HS-27A (cell line): ENCODE measurements at places on chromosomes 6 and 20.

- DNase-seq, result no peak
Measured at GRCh38 chr20:53935344-53936084, 134.9 kb downstream of the BCAS1 start.

- DNase-seq, result no peak
Measured at GRCh38 chr20:38724626-38725147, 401 bp downstream of the SLC32A1 start.

- no peak for DNase-seq
Measured at GRCh38 chr6:112400282-112400681, 53.2 kb downstream of the RFPL4B start.

DNA sequence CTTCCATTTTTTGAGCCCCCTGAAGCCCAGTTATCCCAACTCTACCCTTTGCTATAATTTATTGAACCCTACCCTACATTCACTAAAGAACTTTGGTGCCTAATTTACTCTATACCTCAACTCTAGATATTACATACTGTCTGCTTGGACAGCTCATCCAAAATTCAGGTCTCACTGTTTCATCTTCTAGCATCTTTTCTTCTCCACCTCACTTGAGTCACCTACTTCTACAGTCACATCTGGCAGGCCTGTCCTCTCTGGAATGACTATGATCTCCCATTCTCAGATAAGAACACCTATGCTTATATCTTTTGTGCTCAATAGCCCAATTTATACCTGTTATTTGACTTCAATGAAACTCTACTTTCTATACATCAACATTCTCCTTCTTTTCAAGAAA lies 58.0 kb downstream of the SHPRH start:
- DNase-seq, result no peak

- no peak for DNase-seq
Measured at GRCh38 chr20:62570897-62571668, 71.2 kb upstream of the SLCO4A1 start.

GRCh38 chr20:45890077-45890984 lies 677 bp downstream of the NEURL2 start:
- no peak for DNase-seq

GRCh38 chr20:34976286-34976685 lies 20.6 kb downstream of the MYH7B start:
- DNase-seq, result no peak

DNA sequence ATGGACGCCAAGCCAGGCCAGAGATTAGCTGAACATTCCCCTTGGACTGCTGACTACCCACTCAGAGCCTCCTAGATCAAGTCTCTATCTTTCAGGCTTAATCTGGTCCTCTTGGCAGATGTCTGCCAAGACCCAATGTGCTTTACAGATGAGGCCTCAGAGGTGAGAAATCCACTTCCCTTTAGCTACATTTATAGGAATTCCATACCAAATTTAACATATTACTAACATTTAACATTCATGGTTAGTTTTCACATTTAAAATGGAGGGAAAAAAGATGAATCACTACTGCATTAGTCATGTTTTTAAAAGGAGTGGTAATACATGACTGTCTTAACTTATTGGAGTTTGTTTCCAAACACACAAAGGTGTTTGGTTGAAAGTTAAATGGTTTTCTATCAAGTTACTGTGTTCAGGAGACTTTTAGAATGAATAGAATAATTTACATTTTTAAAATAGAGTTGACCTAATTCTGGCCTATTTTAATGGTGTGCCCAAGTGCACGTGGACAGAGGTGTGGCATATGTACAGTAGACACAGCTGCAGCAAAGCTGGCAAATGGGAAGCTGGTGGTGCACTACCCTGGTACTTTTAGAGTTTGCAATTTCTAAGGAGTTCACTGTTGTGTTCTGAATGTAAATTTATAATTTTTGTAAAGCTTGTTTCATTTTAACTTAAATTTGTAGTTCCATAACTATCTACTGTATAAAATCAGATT lies 41.9 kb upstream of the CALHM6 start:
- DNase-seq, result no peak

GRCh38 chr6:64691064-64691463 lies 1016.0 kb downstream of the EYS start:
- no peak for DNase-seq

- no peak for DNase-seq
Measured at GRCh38 chr6:150992703-150993102, 127.2 kb downstream of the MTHFD1L start.

GRCh38 chr6:88045521-88046136 lies 2.0 kb upstream of the SPACA1 start:
- DNase-seq, result no peak

DNA sequence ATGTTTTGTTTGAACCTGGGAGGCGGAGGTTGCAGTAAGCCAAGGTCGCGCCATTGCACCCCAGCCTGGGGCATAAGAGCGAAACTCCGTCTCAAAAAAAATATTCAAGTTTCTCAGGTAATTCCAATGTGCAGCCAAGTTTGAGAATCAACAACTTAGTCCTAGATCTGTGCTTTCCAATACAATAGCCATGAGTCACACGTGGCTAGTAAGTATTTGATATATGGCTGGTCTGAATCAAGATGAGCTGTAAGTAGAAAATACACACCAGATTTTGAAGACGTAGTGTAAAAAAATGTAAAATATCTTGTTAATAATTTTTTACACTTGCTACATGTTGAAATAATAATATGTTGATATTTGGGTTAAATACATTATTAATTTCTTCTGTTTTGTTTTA lies 35.0 kb upstream of the BTBD3 start:
- no peak for DNase-seq
